Omental fat pad (tissue), 4 donors: ENCODE measurements at places on chromosomes 2 and 18.

DNA sequence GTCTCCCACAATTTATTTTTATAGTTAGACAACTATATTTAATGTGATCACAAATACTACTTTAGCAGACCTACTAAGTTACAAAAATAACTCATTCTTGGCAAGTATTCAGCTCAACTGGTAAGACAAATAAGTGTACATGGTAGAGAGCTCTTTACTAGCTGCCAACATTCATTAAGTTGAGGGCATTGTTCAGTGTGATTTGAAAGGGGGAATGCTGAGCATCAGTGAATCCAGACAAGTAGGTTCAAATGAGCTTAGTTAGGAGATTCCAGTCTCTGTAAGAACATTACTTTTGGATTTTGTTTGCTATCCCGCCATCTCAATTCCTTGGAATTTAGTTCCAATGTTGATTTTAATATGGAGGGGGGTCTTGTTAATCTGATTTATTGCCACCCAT lies 187.3 kb upstream of the LYPD1 start:
- DNase-seq = no peak

DNA sequence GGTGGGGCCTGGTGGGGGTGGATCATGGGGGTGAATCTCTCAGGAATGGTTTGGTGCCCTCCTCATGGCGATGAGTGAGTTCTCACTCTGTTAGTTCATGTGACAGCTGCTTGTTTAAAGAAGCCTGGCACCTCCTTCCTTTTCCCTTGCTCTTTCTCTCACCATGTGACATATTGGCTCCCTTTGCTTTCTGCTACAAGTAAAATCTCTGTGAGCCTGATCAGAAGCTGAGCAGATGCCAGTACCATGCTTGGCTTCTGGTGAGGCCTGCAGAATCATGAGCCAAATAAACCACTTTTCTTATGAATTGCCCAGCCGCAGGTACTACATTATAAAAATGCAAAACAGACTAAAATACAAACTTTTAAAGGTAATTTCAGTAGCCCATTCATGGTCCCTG lies 73.4 kb upstream of the TEX51 start:
- DNase-seq = no peak

DNA sequence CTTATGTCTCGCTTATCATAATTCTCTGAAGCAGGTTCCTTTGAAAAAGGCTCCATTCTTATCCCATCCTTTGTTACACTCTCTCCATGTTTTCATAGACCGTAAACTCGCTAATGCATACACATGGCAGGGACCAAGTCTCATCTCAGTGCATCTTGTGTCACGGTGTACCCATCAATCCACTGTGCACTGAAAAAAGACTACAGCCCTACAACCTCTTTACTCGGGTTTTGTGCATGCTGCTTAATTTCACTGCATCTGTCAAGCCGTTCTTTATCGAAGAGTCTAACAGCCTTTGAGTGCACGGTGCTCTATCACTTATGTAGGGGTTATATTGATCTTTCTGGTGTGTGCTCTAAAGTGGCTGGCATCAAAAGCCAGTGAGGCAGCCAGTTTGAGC lies 302.9 kb upstream of the ERBB4 start:
- DNase-seq = no peak

- no peak for DNase-seq
Observed at GRCh38 chr2:98578231-98578630, 30.1 kb downstream of the COA5 start.
